ENCODE measurements at places on chromosomes 3 and 15. TPM values are rescaled to one million over a fixed set of nuclear protein-coding genes. Genes with fewer than 3 reads are reported as not detected.

Gene TRPM1
- not detected for total RNA-seq

Gene VPS39
- 17.8 TPM for total RNA-seq

Gene CATSPER2
- total RNA-seq, result 0.58 TPM

Gene CFAP91
- 0.29 TPM for total RNA-seq

Gene HMG20A
- total RNA-seq, result 20.4 TPM

Gene EPHA3
- total RNA-seq, result not detected

Gene FETUB
- 0.14 TPM for total RNA-seq

Gene GASK1A
- total RNA-seq, result not detected

Gene IMPG2
- total RNA-seq, result 0.04 TPM

Gene TMEM207
- total RNA-seq, result not detected

Gene WDR49
- total RNA-seq, result not detected

Gene TMCO5A
- total RNA-seq, result not detected

Gene ZNF660
- not detected for total RNA-seq
